ENCODE measurements at places on chromosomes 3 and 15.

GRCh38 chr15:62549345-62549970 is 384.4 kb upstream of the C2CD4B start:
- DNase-seq = no peak

- no peak for DNase-seq
Measured at GRCh38 chr3:74344865-74345440, 269.5 kb downstream of the CNTN3 start.

- peak; percentile 78 for DNase-seq
Measured at GRCh38 chr3:124985349-124985748, 50.8 kb upstream of the MUC13 start.

DNA sequence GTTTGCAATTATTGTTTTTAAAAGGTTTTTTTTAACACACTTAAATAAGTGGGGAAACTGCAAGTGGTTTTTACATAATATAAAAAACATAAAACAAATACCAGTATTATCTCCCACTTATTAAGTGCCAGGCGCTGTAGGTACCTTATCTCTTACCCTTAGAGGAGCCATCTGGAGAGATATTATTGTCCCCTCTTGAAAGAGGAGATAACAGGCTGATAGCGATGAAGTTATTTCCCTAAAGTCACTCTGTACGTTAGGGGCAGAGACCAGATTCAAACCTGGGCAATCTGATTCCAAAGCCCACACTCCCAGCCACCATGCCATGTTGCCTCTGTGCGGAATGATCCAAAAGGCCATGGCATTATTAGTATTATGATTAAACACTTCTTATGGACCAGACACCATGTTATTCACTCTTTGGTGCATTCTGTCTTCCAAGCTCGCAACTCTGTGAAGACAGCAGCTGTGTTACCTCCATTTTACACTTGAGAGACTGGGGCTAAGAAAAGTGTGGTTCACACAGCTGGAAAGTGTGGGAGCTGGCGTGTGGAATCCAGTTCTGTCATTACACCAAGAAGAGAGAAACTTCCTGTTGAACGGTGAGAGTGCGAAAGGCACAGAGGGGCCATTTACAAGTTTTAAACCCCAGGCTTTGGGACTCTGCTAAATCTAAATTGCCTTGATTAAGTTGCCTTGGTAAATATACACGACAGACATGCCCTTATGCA is 79.9 kb upstream of the MITF start:
- no peak for DNase-seq

GRCh38 chr3:58249358-58250092 is 11.9 kb downstream of the ABHD6 start:
- no peak for DNase-seq
